Stimulated activated CD8-positive, alpha-beta memory T cell treated with anti-CD3 and anti-CD28 coated beads, Interleukin-4, amount 100 ng/mL, for 4 hours (primary cell): ENCODE measurements at places on chromosomes 6 and 20.

GRCh38 chr6:127073222-127073621 is 45.2 kb upstream of the RSPO3 start:
- no peak for DNase-seq

DNA sequence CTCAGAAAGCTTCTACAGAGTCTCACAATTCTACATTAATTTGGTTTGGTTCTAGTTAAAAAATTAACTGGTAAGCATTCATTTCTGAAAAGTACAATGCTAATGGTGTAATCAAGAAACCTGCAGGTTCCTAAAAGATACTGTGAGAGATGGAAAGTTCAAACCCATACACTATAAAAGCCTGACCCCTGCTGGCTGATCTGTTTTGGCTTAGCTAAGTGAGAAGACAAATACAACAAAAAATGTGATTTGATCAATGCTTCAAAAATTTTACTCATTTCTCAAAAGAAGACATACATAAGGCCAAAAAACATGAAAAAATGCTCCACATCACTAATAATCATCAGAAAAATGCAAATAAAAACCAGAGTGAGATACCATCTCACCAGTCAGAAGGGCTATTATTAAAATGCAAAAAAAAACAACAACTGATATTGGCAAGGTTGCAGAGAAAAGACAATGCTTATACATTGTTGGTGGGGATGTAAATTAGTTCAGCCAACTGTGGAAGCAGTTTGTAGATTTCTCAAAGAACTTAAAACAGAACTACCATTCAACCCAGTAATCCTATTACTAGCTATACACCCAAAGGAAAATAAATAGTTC is 102.8 kb downstream of the MOXD1 start:
- no peak for DNase-seq

- DNase-seq, result no peak
Observed at GRCh38 chr20:3901028-3901705, 12.0 kb downstream of the PANK2 start.

- no peak for DNase-seq
Observed at GRCh38 chr6:91562955-91563354, 976.1 kb upstream of the MAP3K7 start.

- no peak for DNase-seq
Observed at GRCh38 chr6:5132731-5133130, 47.6 kb downstream of the PPP1R3G start.

- no peak for DNase-seq
Observed at GRCh38 chr20:16017656-16018055, 555.6 kb downstream of the KIF16B start.

- no peak for DNase-seq
Observed at GRCh38 chr6:43325876-43326275, 17.2 kb upstream of the CRIP3 start.

GRCh38 chr6:84767526-84768201 is 3.3 kb upstream of the TBX18 start:
- DNase-seq, result no peak

- DNase-seq, result no peak
Observed at GRCh38 chr6:142900227-142900971, 44.6 kb downstream of the HIVEP2 start.

DNA sequence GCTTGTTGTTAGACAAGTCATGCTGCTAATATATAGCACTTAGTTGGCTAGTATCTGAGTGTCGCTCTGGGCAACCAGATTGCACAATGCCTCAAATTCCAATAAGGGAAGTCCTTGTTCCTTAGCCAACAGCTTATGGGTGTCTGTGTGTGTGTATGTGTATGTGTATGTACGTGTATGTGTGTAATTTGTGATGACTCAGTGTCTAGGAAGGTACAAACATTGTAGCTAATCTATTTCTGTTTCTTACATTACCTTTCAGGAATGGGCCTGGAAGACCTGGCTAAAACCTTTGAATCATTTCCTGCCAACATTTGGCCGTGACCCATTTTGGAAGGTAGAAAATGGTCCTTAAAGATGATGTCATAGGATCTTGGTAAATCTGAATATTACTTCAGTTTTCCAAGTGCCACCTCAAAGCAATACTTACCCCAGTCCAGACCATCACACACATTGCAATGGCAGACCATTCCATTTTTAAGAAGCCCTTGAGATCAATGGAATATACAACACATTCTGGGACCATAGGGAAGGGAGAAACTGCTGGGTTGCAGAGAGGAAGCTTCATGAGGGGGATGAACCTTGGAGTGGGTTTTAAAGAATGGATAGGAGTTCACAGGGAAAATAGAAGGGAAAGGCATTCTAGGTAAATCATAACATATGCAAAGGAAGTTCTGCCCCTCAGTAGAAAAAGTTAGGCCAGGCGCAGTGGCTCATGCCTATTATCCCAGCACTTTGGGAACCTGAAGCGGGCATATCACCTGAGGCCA is 25.1 kb downstream of the NEDD9 start:
- no peak for DNase-seq

DNA sequence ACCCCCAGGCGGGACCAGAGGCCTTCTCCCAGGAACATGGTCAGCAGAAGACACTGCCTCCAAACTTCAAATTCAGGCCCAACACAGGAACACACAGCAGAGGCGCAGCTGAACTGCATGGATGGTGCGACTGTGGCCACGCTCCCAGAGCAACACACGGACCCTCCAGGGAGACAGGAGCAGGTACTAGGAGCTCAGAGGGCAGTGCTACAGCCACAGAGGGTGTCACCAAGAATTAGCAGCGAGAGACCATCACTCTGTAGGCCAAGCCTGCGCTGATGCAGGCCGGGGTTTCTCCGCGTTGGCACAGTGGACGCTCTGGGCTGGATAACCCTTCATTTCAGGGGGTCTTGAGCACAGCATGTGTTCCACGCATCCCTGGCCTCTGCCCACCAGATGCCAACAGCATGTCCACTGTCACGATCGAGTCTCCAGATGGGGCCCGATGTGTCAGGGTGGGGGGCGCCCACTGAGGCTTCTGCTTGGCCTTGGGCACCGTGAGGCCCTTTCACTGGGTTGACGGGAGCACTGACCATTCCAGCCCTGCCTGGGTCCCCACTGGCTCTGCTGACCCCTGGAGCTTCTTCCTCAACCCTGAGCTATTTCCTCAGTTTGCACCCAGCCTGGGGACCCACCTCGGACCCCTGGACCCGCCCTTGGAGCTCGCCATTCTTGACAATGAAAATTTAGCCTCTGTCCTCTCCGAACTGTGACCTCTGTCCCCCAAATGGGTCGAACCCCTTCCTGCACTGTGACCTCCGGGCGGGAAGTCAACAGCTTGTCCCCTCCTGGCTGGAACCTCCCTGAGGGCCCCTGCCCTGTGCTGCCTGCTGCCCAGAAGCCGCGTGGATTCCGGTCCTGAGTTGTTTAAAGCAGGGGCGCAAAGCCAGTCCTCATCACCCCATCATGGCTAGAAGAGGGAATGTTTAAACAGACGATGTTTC is 239.4 kb downstream of the DLL1 start:
- DNase-seq, result no peak

DNA sequence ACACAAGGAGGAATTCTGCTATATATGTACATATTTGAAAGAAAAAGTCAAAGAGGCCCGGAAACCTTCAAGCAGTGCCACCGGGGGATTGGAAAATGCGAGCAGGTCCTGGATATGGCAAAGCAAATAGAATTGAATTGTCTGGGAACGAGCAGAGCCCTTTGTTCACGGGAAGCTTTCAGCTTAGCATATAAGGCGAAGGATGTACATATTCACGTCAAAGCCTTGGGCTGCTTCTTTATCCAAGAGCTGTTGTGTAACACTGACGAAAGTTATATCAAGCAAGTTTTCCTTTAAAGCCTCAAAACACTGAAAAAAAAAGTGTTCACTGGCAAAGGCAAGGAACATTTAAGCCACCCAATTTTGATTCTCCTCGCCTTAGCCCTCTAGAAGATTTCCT is 171.0 kb downstream of the GPX5 start:
- DNase-seq, result no peak

DNA sequence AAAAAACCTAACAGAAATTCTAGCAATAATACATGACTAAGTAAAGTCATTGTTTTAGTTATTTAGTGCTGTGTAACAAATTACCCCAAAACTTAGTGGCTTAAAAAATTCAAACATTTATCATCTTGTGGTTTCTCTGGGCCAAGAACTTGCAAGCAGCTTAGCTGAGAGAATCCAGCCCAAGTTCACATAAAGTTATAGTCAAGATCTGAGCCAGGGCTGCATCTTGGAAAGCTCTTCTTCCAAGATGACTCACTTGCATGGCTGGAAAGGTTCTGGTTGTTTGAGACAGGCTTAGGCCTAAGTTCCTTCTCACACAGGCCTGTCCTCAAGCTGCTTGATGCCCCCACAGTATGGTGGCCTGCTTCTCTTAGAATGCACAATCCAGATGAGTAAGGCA is 217.8 kb upstream of the TSHZ2 start:
- DNase-seq, result no peak

DNA sequence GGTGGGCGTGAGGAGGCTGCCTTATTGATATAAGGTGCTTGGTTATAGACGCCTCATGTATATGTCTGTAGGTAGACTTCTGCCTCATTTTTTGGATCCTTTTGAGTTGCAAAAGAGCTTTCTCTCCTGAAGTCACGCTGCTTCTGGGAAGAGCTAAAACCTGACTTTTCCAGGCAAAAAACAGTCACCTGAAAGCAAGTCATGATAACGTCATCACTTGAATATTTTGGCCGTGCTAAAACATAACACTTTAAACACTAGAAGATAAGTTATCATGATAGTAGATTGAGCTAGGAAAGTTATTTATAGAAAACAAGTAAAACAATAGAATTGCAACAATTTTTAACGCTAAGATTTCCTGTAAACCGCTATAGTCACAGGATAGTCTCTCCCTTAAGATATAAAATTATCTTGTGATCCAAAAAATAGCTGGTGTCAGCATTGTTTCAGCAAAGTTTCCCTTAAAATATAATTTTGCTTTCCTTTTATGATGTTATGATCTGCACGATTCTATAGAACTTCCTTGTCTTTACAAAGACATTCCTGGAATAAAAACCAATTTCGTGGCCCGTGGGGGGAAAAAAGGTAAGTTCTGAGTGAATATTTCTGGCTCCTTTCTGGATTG is 69.0 kb upstream of the AKAP12 start:
- no peak for DNase-seq

DNA sequence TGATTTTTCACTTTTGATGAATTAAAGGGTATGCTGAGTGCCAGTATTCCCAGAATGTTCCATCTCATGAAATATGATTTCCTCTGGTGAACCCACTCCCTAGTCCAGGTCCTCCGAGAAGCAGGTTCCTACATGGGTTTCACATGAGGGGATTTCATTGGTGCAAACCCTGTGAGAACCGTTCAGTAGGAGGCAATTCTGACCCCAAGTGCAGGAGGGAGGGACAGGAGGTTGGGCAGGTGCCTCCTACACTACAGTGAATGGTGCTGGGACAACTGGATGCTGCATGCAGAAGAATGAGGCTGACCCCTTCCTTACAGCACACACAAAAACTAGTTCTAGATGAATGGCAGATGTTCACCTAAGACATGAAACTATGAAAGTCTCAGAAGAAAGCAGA is 5.1 kb upstream of the ULBP2 start:
- DNase-seq, result no peak

DNA sequence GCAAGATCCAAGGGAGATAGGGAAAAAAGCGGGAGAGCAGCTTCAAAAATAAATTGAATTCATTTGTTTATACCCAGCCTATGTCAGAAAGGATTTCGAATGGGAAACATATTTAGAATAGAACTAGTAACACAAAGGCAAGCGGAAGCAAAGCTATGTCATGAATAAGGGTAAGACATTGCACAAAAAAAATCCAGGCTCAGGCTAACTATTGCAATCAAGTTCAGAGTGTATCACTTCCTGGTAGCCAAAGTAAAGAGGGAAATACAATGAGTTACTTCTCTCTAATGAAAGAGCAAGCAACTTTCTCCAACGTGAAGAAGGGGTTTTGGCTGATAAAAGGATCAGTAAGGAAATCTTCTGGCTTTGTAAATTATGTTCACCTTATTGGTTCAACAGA is 212.8 kb downstream of the ZMYND8 start:
- DNase-seq, result no peak

- no peak for DNase-seq
Observed at GRCh38 chr20:37882961-37883712, 19.8 kb upstream of the VSTM2L start.

DNA sequence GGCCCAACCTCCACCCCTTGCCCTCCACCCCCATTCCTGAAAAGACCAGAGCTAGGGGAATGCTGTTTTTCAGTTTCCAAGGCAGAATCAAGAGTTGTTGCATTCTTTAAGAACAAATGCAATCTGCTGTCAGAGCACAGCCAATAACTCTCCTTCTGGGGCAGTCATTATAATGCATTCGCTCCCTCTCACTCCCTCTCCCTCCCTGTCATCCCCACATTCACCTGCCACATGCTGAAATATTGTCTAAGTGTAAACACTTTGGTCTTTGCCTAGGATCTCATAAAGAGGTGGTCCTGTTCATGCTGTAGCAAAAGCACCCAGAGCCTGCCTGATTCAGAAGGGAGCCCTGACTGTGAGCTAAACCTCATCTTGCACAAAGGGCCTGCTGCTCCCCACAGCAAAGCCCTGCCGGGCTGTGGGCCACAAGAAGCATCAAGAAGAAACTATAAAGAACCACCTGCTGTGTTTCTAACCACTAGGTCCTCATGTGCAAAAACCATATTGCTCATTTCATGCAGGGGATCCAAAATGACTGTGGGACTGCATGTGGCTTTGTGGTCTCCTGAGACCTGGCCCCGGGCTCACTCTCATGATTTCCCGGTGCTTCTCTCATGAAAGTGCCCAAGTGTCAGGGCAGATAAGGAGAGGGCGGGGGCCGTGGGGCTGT is 85.6 kb downstream of the GPR6 start:
- no peak for DNase-seq
